ENCODE measurements at places on chromosomes 3 and 15. TPM values are rescaled to one million over a fixed set of nuclear protein-coding genes. Genes with fewer than 3 reads are reported as not detected.
A peak's percentile ranks its signal among the peaks of the same experiment; 100 is the strongest.

Gene GPR176
- 14.9 TPM for polyA plus RNA-seq

Gene CHDH
- 9.1 TPM for polyA plus RNA-seq

Gene SLC24A5
- polyA plus RNA-seq = 1.1 TPM

Gene GUCA1C
- polyA plus RNA-seq = 0.21 TPM

Gene TGM5
- polyA plus RNA-seq = not detected

Gene TM4SF1
- 68.7 TPM for polyA plus RNA-seq

Gene STAC
- polyA plus RNA-seq = 13.9 TPM

Gene SPSB4
- 17.5 TPM for polyA plus RNA-seq

Gene PLXNA1
- polyA plus RNA-seq = 24.1 TPM

DNA sequence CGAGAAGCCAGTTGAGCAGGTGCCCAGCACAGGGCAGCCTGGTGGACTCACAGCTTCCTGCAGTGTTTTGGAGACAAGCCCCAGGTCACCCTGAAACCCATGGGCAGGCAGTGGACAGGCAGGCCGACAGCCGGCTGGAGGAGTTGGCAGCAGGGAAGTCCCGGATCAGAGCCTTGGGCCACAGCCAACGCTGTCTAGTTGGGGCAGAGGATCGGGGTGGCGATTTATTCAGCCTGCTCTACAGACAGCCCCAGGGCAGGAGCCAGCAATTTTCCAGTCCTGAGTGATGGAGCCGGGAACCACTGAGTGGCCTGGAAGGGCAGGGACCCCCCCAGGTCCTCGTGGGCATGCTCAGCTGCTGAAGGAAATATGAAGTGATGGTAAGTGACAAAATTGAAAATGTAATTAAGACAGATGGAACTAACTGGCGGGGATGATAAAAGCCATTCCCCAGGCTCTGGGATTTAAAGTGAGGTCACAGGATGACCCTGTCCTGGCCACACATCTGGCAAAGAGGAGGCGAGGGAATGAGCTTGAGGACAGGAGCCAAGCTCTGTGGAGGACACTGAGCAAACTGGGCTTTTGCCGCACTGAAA is 34.4 kb upstream of the TBC1D21 start:
- DNase-seq = no peak

GRCh38 chr15:96790004-96790403 is 459.5 kb downstream of the NR2F2 start:
- no peak for DNase-seq

DNA sequence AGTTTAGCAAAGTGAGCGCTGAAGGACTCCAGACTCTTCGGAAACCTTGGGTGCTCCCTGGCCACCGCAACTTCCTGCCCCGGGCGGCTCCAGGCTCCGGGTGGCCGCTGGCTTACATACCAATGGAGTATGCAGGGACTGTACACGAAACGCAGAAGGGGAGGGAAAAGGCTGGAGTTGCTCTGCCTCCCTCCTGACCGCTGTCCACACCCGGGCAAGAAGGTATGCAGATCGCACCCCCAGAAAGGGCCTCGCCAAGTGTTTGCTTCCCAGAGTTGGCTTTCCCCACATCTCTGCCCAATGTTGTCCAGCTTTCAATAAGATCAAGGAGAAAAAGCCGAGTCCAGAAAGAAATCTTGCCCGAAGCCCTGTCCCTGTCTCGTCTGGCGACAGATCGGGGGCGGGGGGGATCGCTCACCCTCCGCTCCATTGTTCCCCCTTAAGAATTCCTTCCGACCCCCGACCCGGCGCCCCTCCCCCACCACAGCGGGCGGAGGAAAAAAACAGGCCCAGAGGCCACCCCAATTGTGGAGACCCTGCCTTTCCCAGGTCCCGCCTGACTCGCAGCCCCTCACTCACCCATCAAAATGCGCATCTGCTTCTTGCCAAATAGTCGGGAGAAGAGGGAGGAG is 533 bp downstream of the ARF4 start:
- DNase-seq = peak; percentile 58

- DNase-seq = no peak
These were observed 4.2 kb downstream of the RHCG start for GRCh38 chr15:89492111-89492641.

DNA sequence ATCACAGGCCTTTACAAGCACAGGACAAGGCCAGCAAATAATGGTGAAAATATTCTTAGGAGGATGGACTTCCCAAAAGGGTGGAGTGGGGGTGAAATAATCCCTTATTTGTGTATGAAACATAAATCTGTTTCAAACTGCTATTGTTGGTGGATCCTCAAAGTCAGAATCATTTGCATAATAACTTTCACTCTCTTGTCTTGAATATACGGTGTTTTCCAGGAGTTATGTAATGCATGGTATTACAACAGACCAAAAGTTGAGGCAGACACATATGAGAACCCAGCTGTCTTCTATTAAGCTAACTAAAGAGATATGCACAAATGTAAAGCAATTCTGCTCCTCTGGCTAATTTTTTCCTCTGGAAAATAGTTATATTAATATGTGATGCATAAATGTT is 57.7 kb downstream of the PRTG start:
- DNase-seq = no peak

DNA sequence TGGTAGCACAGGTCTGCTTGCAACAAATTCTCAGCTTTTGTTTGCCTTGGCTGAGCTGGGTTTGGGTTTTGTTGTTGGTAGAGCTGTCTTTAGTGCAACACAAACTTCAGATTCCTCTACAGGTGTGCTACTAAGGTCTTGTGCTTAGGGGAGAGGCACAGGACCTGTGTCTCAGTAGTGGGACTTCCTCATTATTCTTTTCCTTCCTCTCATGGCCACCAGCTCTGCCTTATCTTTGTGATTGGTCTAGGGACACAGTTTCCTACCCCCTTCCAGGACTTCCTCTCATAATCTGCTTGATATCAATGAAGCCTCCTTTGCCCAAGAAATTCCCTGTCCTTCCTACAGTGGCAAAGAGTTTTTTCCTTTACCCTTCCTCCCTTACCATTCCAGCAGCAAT is 24.9 kb upstream of the DNAAF4 start:
- no peak for DNase-seq

DNA sequence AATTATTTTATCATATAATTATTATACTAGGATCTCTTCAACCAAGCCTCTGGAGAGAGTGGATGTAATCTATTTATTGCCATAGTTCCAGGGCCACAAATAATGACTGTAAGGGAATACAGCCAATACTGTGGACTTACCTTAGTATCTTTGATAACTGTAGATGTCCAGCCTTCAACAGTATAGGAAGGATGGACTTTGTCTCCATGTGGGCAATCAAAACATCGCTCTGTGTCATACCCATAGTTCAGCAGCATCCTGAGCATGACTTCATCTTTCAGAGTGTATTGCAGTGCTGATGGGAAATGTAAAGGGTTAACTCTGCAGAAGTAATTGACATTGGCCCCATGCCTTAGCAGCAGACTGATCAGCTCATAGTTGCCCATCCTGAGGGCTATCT is 14.2 kb downstream of the ASB14 start:
- no peak for DNase-seq

DNA sequence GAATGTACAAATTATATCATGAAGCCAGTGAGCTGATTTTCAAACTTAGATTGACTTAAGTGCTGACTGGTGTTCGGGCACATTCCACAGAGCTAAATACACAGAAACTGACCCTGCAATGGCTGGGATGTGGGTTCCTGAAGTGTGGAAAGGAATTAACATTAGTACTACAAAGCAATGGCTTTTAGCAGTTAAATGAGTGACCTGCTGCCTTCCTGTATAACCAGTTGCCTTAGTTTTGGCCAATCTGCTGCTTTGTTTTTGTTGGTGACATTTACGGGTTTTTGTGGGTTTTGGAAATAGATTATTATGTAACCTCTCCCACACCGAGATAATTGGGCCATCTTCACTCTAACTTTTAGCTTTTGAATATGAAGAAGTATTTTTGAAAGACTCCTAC is 2.4 kb upstream of the SKIC8 start:
- DNase-seq = no peak

DNA sequence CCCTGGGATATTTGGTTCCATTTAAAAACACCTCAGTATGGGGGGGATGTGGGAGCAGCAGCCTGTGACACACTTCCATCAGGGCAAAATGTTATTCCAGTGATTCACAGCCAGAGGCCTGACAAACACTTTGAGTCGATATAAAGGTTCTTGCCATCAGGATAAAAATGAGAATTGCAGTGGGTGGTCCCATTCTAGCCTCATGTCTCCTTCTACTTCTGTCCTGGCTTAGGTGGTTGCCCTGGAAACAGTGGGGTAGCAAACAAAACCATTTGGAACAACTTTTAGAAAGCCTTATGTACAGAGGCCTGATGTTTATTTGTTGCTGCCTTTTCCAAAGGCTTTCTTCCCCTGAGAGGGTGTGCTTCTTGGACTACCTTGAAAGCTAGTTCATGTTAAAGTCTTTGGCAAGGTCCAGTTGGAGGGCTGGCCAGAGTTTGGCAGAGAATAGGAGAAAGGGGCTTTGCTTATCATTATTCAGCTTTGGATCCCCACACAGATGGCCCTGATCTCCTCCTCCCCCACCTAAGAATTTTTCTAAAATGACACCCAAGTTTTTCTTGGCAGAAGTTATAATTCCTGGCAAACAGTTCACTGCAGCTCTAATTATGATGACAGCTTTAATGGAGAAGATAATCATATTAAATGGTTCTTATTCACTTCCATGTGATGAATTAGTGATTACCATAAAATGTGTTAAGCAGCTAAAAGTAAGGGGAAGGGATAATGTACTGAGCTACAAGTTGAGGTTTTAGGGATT is 84.2 kb upstream of the ZNF280D start:
- no peak for DNase-seq

DNA sequence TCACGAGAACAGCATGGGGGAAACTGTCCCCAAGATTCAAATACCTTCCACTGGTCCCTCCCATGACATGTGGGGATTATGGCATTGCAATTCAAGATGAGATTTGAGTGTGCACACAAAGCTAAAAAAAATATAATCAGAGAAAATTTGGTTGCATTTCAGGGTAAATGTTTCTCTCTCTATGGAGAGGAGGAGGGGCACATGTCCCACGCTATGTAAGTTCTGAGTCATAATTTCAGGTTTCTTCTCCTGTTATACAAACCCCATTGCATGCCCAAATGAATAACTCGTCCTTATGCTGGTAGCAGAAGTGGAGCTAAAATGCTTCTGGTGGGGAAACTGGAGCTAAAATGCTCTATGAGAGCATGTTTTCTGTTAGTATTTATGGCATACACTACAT is 209.7 kb upstream of the DCBLD2 start:
- no peak for DNase-seq

DNA sequence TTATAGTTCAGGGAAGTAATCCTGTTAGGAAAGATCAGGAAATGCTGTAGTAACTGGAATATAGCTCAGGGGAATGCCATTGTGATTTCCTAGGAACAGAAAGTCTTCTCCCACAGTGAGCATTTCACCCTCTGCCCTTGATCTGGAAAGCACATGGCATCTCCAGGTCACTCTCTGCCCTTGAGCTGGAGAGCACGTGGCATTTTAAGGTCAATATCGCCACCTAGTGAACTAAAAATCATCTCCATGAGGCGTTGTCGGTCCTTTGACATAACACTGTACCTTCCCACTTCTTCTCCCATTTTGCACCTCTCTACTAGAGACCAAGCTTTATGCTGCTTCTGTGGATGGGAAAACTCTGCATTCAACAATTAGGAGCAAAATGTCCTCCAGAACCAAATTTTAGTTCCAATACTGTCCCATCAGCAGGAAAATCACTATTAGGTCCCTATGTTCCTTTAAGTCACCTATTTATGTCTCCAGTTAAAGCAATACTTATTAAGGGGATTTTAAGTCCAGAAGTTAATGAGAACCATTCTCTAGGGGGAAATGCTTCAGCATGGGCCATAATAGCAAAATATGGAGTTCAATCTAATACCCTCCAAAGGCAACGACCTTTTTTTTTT is 54.7 kb upstream of the GK5 start:
- DNase-seq = no peak

GRCh38 chr3:55272031-55272645 is 215.0 kb downstream of the WNT5A start:
- DNase-seq = no peak

- DNase-seq = no peak
These were observed 75.2 kb downstream of the NEO1 start for GRCh38 chr15:73127302-73127936.

DNA sequence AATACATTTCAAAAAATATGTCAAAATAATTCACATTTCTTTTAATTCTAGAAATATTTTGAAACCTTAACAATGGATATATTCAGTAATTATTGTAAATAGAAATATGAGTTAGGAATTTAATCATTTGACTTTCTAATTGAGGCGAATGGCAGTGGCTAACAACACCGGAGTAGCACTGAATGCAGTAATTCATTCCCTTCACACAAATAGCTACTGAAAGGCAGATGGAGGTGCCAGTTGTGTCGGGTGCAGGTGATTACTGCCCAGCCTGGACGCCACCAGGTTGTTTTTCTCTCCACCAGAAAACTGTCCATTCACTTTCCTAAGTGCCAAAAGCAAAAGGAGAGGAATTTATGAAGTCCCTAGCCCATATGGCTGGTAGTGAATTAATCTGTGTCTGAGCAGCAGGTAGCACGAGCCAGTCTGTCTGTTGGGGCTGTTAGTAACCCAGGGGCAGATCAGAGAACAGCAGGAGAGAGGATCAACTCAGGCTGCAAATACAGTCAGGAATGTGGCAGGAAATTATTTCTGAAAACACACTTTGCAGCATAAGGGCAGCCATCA is 79.3 kb upstream of the GMNC start:
- DNase-seq = no peak

DNA sequence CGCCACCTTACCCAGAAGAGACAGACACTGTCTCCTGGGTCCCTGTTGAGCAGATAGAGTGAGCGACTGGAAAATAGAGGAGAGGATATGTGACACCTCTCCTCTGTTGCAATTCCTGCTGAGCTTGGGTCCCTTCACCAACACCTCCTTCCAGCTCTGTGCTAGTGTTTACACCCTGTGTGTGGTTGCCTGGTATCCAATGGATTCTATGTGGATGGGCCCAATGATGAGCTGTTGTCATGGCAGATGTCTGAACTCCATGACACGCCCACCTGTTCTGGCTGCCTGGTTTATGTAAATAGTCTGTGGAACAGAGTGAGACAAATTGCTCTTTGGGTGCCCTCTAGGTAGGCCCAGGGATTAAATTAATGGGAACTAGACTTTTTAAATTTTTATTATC is 23.7 kb downstream of the RBM5 start:
- no peak for DNase-seq

DNA sequence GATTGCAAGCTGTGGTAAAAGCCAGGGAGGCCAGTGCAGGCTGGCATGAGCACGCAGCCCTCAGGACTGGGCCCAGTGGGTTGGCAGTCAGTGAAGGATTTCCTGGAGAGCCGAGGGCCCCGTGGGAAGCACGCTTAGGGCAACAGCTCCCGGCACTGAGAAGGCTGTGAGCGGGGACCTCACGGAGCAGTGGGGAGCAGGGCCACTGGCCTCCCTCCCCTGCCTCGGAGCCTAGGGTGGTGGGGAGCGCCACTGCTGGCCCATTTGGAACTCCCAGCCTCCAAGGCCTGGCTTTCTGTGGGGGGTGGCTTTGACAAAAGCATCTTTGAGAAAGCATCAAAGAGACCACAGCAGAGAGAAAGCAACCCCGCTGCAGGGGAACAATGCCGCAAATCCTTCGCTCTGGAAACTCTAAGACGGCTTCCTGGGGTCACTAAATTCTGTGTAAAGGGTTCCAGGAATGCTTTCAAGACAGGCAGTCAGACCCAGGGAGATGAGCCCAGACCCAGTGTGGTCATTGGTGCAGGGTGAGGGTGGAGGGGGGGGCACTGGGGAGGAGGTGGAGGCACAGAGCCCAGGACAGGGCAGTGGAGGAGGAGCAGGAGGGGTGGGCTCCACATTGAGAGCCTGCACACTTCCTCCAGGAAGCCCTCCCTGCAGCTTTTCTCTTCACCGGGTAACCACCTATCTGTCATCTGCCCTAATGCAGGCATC is 9.5 kb upstream of the APBA2 start:
- no peak for DNase-seq
